ENCODE measurements at places on chromosomes 6 and 20. TPM values are rescaled to one million over a fixed set of nuclear protein-coding genes. Genes with fewer than 3 reads are reported as not detected.

Gene PLA2G7
- total RNA-seq, result not detected

Gene RIMS1
- 62.3 TPM for total RNA-seq

Gene HLA-DQB2
- 0.69 TPM for total RNA-seq

Gene PAQR8
- total RNA-seq, result 32.5 TPM

- no peak for DNase-seq
Measured at GRCh38 chr6:26382121-26382520, 787 bp upstream of the BTN2A2 start.

Gene CLDN20
- total RNA-seq, result not detected

DNA sequence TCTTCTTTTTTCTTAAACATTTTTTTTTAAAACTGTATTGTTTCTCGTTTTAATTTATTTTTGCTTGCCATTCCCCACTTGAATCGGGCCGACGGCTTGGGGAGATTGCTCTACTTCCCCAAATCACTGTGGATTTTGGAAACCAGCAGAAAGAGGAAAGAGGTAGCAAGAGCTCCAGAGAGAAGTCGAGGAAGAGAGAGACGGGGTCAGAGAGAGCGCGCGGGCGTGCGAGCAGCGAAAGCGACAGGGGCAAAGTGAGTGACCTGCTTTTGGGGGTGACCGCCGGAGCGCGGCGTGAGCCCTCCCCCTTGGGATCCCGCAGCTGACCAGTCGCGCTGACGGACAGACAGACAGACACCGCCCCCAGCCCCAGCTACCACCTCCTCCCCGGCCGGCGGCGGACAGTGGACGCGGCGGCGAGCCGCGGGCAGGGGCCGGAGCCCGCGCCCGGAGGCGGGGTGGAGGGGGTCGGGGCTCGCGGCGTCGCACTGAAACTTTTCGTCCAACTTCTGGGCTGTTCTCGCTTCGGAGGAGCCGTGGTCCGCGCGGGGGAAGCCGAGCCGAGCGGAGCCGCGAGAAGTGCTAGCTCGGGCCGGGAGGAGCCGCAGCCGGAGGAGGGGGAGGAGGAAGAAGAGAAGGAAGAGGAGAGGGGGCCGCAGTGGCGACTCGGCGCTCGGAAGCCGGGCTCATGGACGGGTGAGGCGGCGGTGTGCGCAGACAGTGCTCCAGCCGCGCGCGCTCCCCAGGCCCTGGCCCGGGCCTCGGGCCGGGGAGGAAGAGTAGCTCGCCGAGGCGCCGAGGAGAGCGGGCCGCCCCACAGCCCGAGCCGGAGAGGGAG lies 580 bp downstream of the VEGFA start:
- no peak for DNase-seq

- DNase-seq, result no peak
Measured at GRCh38 chr6:37491171-37491829, 8.4 kb downstream of the CCDC167 start.

Gene SMLR1
- total RNA-seq, result not detected

GRCh38 chr6:85404564-85405174 lies 45.2 kb upstream of the NT5E start:
- DNase-seq, result no peak

GRCh38 chr6:139174961-139175360 lies 40.1 kb downstream of the HECA start:
- no peak for DNase-seq

Gene ZNF334
- 2.5 TPM for total RNA-seq

GRCh38 chr6:75997696-75998095 lies 74.8 kb downstream of the IMPG1 start:
- no peak for DNase-seq

DNA sequence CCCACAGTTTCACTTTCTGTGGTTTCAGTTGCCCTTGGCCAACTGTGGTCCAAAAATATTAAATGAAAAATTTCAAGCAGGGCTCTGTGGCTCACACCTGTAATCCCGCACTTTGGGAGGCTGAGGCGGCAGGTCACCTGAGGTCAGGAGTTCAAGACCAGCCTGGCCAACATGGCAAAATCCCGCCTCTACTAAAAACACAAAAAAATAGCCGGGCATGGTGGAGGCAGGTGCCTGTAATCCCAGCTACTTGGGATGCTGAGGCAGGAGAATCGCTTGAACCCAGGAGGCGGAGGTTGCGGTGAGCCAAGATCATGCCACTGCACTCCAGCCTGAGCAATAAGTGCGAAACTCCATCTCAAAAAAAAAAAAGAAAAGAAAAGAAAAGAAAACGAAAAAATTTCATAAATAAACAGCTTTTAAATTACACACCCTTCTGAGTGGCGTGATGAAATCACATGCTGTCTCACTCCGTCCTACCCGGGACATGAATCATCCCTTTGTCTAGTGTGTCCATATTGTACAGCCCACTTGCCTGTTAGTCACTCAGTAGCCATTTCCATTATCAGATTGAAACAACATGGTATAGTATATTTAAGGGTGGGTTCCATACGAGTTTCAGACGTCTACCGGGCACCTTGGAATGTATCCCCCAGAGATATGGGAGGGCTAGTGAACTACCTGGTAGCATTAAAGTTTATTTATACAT lies 11.7 kb downstream of the PTPRK start:
- DNase-seq, result no peak

DNA sequence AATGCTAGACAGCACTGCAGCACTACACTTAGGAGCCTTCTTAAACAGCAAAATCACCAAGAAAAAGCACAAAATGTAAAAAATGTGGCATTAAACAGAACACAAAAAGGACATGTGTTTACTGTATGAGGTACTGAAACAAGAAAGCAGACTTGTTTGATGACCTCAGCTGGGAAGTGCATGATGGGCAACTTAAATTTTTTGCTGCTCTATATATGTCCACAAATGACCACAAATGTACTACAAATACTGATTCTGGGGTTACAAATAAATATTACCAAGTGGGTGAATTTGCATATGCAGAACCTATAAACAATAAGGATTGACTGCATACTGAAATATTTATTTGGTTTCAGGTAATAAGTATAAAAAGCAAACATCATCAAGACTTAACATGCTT lies 13.1 kb downstream of the RAB23 start:
- DNase-seq, result no peak

Gene RPL10A
- total RNA-seq, result 1,588 TPM

Measured in esophagus muscularis mucosa (tissue), 4 donors.